ENCODE measurements at places on chromosomes 4 and X.

- DNase-seq, result no peak
These were observed 47.9 kb downstream of the CXCL1 start for GRCh38 chr4:73917081-73917501.

DNA sequence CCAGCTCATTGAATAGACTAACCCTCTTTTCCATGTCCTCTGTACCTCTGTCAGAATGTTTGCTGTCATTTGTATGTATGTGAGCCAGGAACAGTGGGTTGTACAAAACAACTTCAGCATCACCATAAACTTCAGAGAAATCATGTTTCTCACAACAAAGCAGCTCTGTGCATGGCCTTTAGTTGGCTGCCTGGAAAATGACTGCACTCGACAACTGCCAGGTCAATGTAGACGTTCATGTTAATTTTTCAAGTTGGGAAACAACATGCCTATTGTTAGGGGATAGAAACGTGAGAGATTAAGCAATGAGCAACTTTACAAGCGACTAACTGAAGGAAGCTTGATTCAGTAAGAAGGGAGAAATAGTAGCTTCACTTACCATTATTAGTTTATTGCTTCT lies 17.9 kb upstream of the CXCL11 start:
- DNase-seq, result no peak

DNA sequence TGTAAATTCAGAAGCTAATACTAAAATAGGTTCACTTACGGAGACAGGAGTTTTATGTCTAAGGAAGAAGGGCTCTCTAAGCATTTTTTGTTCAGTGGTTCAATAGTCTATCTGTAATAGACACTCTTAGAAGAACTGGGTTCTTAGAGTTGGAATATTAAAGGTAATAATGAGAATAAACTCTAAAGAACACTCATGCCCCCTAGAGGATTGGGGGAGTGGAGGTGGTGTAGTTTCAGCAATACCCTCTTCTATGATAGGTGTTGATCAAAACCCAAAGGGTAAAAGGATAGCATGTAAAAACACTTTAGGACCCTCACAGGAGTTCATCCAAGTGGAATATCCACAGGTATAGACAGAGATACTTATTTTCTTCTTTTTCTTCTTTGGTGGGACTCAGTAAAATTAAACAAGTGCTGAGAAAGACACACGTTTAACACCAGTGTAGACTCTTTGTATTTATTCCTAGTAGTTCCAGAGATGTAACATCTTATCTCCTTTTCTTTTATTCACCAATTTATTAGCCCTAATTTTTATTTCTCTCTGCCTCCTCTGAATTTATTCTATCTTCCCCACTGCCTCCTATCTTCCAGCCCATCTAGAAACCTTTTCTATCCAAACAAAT lies 25.7 kb upstream of the MND1 start:
- DNase-seq, result peak; percentile 6

DNA sequence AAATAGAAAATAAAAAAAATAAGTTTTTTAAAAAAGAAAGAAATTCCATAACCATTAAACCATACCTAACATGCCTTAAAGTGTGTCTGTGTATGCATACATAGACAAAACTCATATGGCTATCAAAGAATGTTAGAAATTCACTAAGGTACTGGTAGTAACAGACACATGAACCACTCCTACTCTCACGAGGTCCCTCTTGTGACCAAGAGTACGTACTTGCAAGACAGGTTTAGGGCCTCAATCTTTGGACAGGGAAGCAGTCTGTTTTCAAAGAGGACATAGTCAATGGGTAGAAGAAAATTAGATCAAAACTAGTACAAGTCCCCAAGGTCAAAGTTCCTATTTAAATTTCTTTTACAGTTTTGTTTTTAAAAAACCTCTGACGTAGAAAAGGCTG lies 117.3 kb downstream of the CHM start:
- no peak for DNase-seq

GRCh38 chr4:145665773-145666172 lies 14.2 kb upstream of the C4orf51 start:
- no peak for DNase-seq

- DNase-seq, result no peak
These were observed 112.1 kb upstream of the NWD2 start for GRCh38 chr4:37132351-37132974.

- no peak for DNase-seq
These were observed 147.8 kb downstream of the GRIA3 start for GRCh38 chrX:123331859-123332258.

DNA sequence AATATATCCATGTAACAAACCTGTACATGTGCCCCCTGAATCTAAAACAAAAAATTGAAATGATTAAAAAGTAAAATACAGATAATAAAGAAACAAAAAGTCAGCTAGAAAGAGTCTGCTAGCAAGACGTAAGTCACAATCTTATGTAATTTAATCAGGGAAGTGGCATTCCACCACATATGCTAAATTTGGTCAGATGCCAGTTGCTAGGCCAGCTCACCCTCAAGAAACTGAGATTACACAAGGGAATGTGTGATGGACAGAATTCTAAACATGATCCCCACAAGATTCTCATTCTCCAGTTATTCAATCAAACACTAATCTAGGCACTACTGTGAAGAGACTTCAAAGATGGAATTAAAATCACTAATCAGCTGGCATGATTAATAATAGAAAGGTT lies 689.3 kb downstream of the CENPC start:
- no peak for DNase-seq

GRCh38 chrX:150774798-150775568 lies 81.8 kb downstream of the MTMR1 start:
- no peak for DNase-seq

- DNase-seq, result no peak
These were observed 268.0 kb downstream of the ADGRL3 start for GRCh38 chr4:61468024-61468720.

- no peak for DNase-seq
These were observed 78.5 kb downstream of the ABLIM2 start for GRCh38 chr4:8079916-8080753.

- DNase-seq, result no peak
These were observed 1225.9 kb downstream of the PCDH19 start for GRCh38 chrX:99184153-99184552.

DNA sequence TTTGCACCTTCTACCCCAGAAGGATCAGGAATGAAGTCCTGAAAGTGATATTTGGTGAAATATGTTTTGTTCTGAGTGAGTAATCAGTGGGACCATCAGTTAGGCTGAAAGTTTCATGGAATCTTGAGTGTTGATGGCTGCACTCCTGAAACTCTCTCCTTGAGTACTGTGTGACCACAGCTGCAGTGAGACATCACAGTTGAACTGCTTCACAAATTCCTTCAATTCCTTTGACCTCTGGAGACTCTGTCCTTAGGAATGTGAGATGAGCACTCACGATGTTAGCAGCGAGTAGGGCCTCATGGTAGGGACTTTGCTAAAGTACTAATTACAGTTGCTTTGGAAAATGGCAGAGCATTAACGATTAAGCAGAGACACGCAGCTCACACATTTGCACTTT lies 142.9 kb upstream of the SLC4A4 start:
- no peak for DNase-seq

DNA sequence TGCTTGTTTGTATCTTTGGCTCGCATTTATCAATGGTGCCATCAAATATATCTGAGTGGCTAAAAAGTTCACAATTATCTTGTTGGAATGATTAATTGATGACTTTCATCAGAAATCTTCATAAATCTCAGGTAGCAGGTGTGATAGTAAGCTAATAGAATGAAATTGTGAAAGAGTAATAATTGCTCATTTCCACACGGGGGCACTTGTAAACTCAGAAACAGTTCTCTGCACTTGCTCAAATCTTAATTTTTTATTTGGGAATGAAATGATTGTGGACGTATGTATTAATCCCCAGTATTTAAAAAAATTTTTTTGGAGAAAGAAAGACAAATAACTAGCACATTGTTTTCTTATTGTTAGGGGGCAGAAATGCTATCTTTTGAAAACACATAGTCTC lies 132.8 kb downstream of the DTHD1 start:
- no peak for DNase-seq

DNA sequence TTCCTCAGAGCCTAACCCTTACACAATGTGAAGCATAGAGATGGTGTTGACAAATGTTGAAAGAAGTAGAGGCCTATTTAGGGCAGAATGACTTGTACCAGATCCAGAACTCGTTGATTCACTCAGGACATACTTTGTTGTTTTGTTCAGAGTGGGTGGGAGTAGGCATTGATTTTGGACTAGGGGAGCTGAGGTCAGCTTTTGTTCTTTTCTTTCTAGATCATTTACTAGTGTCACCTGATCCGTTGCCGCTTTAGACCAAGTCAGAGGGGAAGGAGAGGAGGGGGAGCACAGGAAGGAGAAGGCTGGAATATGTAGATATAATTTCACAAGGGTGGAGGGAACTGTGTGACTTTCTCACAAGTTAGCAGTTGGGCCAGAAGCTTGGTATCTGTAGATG lies 282.4 kb upstream of the GPC4 start:
- no peak for DNase-seq

GRCh38 chr4:55291227-55291640 lies 54.8 kb upstream of the SRD5A3 start:
- no peak for DNase-seq

DNA sequence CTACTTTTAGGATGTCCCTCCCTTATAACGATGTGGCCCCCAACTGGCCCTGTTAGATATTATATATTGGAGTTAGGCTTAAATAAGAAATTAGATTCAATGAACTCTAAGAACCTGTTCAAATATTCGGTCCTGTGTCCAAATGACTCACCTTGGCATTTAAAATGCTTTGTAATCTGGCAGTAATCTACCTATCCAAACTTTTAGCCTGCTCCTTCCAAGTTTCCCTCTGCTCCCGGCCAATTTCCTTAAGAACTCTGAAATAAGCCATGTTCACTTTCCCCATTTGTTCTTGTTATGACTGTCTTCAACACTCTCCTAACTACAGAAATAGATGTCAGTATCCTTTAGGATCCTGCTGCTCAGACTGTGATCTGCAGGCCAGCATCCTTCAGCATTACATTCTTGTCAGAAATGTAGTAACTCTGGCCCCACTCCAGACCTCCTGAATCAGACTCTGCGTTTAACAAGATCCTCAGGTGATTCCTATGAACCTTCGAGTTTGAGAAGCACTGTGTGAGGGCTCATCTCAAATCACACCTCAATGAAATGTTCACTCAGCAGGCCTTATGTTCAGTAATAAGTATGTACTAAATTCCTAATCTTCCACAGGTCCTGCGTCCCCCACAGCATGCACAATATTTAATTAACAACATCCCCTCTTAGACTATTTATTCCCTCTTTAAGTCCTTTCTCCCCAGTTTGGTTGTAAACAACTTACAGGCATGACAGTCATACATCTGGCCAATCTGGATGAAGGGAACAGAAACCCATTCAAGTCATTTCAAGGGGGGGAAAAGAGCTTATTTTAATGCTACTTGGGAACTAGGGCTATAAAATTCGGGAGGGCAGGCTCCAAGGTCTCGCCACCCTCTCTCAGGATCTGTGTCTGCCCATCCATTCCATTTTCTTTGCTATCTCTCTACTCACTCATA lies 3.0 kb downstream of the ATP8A1 start:
- no peak for DNase-seq

DNA sequence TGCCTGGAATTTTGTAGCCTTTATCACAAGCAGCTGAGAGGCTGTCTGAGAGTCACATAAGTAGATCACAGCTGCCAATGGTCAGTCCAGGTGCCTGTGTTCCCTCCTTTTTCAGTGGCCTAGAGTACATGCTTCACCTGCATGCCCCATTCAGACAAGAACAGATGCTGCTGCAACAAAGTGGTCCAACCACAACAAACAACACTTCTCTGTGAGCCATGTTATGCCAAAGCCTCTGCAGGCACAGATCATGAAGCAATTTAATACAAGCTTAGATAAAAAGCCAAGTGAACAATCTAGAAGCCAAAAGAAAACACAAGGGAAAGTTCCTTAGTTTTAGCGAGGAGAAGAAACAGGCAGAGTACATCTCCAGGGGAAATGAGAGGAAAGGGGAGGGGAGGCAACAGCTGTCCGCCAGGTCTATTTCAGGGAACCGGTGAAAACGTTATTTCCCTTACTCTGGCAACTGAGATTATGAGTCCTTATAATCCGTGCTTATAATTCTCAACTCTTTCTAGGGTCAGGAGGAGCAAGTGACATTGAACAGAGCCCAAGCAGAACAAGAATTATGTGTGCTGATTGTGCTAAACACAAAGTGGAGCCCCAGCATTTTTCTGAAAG lies 92.6 kb downstream of the TSPAN5 start:
- DNase-seq, result no peak

- no peak for DNase-seq
These were observed 61.1 kb downstream of the CPEB2 start for GRCh38 chr4:15063341-15063740.

DNA sequence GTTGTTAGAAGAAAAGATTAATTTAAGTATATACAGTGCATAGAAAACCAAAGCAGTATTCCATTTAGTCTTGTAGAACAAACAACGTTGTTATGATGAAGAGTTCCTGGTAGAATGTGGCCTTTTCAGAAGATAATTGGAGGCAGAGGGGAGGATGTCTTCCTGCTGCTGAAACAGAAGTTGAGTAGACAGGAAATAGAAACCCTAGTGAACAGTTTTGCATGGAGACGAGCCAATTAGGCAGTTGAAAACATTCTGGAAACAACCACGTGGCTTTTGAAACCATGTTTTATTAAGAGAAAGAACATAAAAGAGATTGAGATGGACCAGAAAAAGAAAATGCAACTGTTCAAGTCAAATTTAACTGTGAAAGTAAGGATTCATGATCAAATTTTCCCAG lies 325.2 kb downstream of the CAMK2D start:
- DNase-seq, result no peak

DNA sequence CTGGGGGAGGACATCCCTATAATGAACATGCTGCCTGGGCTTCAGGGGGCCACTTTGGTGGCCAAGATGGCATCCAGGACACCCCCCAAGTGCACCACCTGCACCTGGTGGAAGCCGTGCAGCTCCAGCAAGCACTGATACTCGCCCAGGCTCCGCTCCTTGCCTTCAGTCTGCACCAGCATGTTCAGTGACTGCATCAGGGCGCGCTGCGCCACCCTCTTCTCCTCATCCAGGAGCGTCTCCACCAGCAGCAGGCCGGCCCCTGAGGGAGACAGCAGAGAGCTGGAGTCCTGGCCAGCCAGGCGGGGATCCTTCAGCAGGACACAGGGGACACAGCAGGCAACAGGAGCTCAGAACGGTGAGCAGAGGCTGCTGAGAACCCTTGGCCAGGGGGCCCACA lies 11.3 kb upstream of the SLC25A6 start:
- no peak for DNase-seq

DNA sequence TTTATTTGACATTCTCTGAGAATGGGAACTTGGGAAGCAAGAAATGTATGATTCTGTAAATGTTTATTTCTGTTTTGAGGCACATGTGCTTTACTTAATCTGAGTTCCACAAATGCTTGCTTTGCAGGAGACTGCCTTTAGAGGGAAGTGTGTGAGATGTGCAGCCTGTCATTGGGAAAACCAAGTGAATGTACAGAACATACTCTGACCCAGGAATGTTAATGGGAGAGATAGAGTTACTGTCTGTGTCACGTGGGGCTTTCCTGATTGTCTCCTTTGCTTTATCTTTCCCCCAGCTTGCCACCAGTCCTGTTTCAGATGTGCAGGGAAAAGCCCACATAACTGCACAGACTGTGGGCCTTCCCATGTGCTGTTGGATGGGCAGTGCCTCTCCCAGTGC lies 218.6 kb upstream of the ANXA3 start:
- DNase-seq, result no peak

- DNase-seq, result no peak
These were observed 252.9 kb downstream of the CRLF2 start for GRCh38 chrX:959595-959994.

GRCh38 chr4:47733302-47734175 lies 104.3 kb downstream of the CORIN start:
- no peak for DNase-seq
